ENCODE measurements at places on chromosomes 5 and 9.

GRCh38 chr5:171055875-171056454 is 194.1 kb downstream of the RANBP17 start:
- H3K4me3 ChIP-seq: no peak overlapping the region
- no peak for DNase-seq
- H3K27me3 ChIP-seq: no peaks in the 10 kb centered on the region
- H3K27ac ChIP-seq: no peak overlapping the region
- H3K36me3 ChIP-seq: no peaks in the 10 kb centered on the region

GRCh38 chr5:115284021-115284420 is 12.4 kb downstream of the CCDC112 start:
- DNase-seq: no peak
- H3K27ac ChIP-seq: no peak overlapping the region
- no peaks in the 10 kb centered on the region for H3K4me1 ChIP-seq

- no peak overlapping the region for H3K27ac ChIP-seq
- H3K36me3 ChIP-seq: no peaks in the 10 kb centered on the region
Measured at GRCh38 chr5:77210964-77211690, 647 bp downstream of the PDE8B start.

GRCh38 chr5:139459451-139459934 is 3.0 kb downstream of the ECSCR start:
- no peak for DNase-seq
- no peak overlapping the region for H3K4me3 ChIP-seq
- H3K4me1 ChIP-seq: peaks cover 26% of the 10 kb centered on the region
- no peaks in the 10 kb centered on the region for H3K27me3 ChIP-seq
- peak overlapping the region; percentile 87 for H3K27ac ChIP-seq

DNA sequence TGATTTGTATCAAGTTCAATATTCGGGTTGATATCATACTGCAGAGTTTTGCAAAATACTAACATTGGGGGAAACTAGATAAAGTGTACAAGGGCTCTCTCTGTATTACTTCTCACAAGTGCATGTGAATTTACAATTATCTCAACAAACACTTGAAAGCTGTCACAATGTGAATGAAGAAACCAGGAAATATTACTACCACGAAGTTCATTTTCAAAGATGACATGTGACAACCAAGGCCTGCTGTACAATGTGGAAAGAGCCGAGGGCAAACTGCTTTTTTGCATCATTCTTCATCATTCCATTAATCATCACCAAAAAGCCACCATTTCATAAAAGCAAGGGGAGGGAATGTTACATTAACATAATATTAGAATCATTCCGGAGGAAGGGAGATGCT is 310.0 kb downstream of the GLIS3 start:
- H3K27ac ChIP-seq: no peak overlapping the region
- DNase-seq: no peak
- no peaks in the 10 kb centered on the region for H3K4me1 ChIP-seq
- H3K27me3 ChIP-seq: no peaks in the 10 kb centered on the region
- H3K4me3 ChIP-seq: no peak overlapping the region

GRCh38 chr9:91422758-91423711 is 597 bp downstream of the NFIL3 start:
- peak; percentile 60 for DNase-seq
- H3K36me3 ChIP-seq: no peaks in the 10 kb centered on the region
- peak overlapping the region; percentile 56 for H3K27ac ChIP-seq
- peak overlapping the region; percentile 86 for H3K4me3 ChIP-seq
- H3K4me1 ChIP-seq: peaks cover 25% of the 10 kb centered on the region
